Kidney epithelial cell (primary cell): ENCODE measurements at places on chromosomes 5 and 9. TPM values are rescaled to one million over a fixed set of nuclear protein-coding genes. Genes with fewer than 3 reads are reported as not detected.

GRCh38 chr5:98604301-98604700, 169.2 kb upstream of the RGMB start:
- no peak for DNase-seq

- DNase-seq = no peak
These were observed 14.0 kb upstream of the JAK2 start for GRCh38 chr9:4970970-4971641.

GRCh38 chr5:39584927-39585326, 160.1 kb upstream of the DAB2 start:
- no peak for DNase-seq

IDNK gene
- total RNA-seq = 3.6 and 6.8 TPM in 2 replicates

DNA sequence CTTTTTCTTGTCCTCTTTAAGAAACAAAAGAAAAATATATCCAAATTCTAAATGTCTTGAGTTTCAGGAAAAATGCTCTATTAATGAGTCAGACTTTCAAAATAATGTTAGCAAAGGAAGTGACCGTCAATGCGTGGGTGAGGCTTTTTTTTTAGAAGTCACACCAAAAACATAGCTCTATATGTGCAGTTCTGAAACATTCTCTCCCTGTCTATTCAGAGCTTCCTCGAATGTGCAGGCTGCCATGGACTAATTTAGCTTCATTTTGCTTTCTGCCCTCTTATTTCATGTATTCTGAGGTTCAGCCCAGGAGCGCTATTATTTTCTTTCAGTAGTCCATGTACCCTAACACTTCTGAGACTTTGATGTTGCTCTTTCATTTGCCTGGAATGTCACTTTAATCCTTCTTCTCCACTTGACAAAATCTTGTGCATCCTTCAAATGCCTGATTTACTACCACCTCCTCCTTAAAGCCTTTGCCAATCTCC, 72.5 kb upstream of the RASA1 start:
- no peak for DNase-seq

- no peak for DNase-seq
These were observed 579 bp upstream of the ASTN2 start for GRCh38 chr9:117415358-117415914.

DNA sequence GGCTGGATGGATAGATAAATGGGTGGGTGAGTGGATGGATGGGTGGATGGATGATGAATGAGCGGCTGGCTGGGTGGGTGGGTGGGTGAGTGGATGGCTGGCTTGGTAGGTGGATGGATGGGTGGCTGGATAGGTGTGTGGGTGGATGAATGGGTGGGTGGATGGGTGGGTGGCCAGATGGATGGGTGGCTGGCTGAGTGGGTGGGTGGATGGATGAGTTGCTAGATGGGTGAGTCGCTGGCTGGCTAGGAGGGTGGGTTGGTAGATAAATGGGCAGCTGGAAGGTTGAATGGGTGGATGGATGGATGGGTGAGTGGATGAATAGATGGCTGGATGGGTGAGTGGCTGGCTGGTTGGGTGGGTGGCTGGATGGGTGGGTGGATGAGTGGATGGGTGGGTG, 27.9 kb upstream of the CEP72 start:
- DNase-seq = no peak

DNA sequence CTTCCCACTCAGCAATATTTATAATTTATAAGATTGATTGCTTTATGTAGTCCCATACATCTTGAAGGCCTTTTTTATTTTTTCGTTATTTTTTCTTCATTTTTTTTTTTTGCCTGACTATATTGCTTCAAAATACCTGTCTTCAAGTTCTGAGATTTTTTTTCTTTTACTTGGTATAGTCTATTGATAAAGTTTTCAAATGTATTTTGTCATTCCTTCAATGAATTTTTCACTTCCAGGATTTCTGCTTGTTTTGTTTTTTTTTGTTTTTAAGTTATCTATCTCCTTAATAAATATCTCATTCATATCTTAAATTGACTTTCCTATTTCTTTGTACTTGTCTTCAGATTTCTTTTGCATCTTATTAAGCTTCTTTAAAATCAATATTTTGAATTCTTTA, 905.6 kb upstream of the CDH6 start:
- DNase-seq = no peak

- no peak for DNase-seq
These were observed 228.0 kb downstream of the TLE4 start for GRCh38 chr9:79799691-79800335.

- DNase-seq = no peak
These were observed 342.5 kb downstream of the NFIB start for GRCh38 chr9:13971415-13971814.

GRCh38 chr5:146398826-146399225, 48.3 kb upstream of the TCERG1 start:
- no peak for DNase-seq

GRCh38 chr9:136732444-136733178, 10.1 kb downstream of the LCN10 start:
- DNase-seq = no peak

DNA sequence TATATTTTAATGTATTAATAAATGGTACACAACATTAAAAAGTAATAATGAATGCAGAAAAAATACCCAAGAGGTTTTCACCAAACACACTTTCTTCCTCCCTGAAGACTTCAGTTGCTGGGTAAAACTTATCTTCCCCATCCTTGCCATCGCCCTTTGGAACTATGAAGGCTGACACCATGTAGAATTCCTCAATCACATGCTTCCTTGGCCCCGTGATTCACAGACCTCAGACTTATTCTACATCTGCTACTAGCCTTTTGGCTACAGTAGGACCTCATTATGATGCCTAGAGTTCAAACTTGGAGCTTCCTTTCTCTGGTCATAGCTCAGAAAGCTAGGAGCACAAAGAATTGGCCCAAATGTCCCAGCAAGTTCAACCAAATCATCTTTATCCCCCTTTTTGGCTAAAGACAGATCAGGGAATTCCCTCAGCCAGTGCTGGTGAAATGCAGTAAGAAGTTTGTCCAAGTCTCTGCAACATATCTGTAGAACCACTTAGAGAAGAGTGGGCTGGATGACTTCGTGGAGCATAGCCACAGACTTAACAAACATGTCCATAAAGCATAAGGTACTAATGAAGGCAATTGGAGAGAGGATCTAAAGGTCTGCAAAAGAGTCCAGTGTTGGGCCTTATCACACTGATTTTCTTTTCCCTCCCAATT, 253.5 kb downstream of the SEC61B start:
- no peak for DNase-seq

DNA sequence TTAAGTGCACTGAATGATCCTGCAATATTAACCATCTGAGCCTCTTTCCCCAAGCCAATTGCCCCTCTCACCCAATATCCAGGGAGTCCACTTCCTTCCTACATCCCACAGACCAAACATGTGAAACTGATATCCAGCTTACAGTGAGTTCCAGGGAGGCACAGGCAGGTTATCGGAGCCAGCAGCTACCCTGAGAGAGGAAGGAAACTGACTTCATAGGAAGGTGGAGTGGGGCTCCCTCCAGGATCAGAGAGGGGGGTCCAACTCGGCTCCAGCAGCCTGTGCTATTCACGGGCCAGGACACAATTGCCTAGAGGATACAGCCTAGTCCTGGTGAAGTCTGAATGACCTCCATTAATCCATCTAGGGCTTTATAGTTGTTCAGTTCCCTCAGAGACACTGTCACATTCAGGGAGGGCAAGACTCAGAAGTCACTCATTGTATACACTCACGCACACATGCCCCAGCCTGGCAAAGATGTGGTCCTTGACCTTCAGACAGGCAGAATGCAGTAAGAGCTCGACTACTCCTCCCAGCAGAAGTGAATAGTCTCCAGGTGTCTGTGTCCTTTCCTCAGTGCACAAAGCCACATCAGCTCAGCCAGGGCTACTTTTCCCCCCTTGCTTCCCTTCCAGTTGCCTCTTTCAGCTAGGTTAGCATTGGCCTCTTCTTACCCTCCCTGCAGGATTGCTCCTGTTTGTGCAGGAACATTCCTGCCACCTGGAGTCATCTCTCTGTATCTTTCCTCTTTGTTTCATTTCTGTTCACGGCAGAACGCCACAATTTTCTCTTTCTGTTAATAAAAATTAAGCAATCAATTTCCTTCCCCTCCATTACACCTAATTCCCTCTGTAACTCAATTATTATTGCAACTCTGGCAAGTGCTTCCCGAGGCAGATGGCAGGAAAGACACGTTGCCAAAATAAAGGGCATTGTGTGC, 501.7 kb downstream of the ARHGEF28 start:
- no peak for DNase-seq

DNA sequence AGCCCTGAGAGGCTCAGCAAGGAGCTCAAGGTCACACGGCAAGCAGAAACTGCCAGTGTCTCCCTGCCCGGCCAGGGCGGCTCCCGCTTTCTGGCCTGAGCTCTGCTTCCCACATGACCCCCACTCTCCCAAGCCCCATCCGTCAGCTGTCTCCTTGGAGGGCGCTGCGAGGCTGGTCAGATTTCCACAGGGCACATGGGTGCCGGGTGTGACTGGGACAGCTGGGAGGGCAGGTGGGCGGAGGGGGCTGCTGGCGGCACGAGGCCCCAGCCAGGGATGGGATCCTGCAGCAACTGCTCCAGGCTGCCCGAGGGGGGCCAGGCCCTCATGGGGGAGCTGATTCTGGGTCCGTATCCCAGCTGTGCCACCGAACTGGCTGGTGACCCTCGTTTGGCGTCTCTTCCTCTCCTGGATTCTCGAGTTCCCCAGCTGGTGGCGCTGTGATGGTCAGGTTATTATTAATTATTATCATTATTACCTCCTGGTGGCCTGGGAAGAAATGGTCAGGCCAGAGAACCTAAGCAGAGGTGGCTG, 12.9 kb upstream of the WDR38 start:
- no peak for DNase-seq

ISL1 gene
- 0.17 TPM in 1 of 2 replicates, not detected in the other for total RNA-seq
